D721Med (cell line): ENCODE measurements at places on chromosomes 16 and 17.

DNA sequence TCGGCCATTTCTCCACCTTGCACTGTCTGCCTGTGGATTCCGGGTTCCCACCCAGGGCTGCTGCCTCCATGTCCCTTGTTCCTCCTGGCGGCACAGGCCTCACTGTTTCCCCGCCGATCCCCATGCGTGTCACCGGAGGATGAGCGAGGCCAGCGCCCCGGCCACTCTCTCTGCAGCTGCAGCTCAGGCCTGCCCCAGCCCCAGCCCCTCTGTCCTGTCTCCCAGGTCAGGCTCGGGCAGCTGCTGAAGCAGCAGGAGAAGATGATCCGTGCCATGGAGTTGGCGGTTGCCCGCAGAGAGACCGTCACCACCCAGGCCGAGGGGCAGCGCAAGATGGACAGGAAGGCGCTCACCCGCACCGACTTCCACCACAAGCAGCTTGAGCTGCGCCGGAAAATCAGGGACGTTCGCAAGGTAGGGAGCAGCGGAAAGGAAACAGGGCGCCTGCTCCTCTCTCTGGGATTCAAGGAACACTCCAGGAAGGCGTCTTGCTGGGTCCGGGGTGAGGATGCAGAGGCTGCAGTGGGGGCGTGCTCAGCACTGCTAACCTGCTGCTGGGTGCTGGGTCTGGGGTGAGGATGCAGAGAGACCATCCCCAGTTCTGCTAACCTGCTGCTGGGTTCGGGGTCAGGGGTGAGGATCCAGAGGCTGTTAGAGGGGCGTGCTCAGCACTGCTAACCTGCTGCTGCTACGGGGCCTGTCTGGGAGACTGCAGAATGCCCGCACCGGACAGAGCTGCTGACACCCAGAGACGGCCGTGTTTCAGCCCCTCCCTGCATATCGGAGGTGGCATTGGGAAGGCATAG, 6.1 kb upstream of the GAA start:
- DNase-seq = no peak

GRCh38 chr16:50613964-50614474, 65.8 kb downstream of the NKD1 start:
- no peak for DNase-seq

DNA sequence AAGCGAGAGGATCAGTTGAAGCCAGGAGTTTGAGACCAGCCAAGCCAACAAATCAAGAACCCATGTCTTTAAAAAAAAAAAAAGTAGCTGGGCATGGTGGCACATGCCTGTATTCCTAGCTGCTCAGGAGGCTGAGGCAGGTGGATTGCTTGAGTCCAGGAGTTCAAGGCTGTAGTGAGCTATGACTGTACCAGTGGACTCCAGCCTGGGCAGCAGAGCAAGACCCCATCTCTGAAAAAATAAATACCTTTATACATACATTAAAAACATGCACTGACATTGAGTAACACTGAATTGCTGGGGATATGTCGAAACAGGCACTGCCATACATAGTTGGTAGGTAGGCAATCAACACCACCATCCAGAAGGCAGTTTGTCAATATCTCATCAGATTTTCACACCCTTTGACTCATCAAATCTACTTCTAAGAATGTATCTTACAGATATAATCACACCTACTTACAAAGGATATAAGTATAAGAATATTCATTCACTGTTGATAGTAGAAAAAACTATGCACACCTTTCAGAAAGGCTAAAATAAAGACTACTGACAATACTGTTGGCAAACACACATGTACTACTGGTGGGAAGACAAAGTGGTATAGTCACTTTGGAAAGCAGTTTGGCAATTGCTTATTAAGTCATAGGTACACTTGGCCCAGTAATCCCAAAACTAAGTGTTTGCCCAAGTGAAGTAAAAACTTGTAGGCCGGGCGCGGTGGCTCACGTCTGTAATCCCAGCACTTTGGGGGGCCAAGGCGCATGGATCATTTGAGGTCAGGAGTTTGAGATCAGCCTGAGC, 6.4 kb upstream of the CEP20 start:
- DNase-seq = no peak

DNA sequence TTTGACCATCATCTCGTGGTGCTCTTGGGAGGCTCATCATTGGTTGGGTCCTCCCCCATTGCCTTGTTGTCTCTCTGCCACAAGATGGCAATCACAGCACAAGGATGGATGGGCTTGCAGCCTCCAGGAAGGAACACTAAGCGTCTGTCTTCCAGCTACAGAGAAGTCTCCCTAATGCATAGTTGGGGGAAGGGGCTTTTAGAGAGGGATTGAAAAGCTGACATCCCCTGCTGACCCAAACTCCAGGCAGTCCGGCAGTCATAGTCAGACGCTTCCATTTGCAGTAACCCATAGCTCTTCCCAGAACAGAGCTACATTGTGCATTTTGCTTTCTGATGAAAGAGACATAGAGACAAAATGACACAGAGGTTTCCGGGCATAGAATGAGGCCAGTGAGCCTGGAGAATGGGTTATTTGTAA, 111.4 kb downstream of the UTP18 start:
- DNase-seq = peak; percentile 36

DNA sequence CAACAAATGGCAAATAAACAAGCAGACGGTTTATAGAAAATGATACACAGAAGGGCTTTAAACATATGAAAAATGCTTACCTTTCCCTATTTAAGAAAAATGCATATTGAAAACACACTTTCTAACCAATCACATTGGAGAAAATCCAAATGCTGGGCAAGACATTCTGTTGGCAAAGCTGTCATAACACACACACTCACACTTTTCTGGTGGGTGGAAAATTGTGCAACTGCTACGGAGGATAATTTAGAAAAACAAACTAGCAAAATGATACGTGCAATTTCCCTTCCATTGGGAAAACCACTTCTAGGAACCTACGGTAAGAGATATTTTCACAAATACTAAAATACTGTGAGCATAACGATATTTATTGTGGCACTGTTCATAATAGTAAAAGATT, 9.8 kb upstream of the MYH3 start:
- no peak for DNase-seq

- DNase-seq = no peak
Measured at GRCh38 chr16:50263940-50264929, 2.1 kb upstream of the ADCY7 start.

DNA sequence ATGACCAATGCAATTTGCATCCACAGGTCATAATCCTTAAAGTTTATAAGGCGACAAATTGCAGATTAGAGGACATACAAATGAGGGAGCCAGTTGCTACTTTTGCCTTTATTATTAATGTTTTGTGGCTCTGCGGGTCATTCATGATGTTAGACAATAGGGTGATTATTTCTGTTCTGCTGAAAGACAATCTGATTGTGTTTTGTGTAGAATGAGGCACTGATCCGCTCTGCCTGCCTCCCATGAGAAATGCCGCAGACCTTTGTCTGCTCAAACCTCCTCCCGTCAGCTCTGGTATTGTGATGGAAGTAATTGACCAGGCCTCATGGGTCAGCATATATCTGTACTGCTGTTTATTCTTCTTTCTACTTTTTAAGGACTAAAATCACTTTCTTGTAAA, 224.9 kb downstream of the PRKCA start:
- no peak for DNase-seq

GRCh38 chr17:66507103-66507923, 204.9 kb downstream of the PRKCA start:
- DNase-seq = no peak

DNA sequence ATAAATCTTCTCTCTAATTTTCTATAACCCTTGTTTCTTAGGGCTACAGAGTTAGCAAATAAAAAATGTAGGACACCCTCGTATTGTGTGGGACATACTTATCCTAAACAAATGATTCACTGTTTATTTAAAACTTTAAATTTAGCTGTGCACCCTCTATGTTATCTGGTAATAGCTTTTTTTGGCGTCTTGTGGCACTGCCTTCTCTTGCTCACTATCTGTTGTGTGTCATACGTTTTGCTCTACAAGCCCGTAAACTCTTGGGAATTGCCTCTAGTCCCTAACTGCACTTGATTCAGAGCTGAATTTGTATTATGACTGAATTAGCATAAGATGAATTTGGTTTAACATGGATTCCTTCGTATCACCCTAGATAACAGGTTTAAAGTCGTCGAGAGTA, 144.3 kb upstream of the MYOCD start:
- no peak for DNase-seq

DNA sequence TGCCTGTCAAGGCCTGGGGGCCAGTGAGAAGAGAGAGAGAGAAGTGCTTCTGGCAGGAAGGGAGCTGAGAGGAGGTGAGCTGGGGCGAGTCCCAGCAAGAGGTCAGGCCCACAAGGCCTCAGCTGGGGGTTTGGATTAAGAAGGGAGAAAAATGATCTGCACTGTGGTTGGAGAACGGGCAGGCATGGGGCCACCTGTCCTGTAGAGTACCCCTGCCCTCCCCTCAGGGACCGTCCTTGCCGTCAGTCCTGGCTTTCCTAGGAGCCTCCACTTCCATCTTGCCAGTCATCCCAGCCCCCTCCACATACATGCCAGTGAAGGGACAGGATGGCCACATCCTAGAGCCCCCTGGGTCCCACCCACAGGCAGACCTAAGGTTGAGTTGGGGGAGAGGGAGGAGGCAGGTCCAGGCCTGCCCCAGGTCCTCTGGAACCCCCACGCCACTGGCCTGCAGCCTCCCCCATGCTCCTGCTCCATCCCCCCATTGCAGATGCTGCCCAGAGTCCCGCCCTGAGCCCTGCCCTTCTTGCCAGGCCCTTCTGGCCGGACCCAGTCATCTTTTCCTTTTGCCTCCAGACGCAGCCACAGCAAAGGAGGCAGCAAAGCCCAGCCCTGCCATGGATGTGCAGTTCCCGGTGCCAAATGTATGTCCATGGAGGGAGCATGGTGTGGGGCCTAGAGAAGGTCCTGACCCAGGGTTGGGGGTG, 18.9 kb downstream of the KATNB1 start:
- no peak for DNase-seq

DNA sequence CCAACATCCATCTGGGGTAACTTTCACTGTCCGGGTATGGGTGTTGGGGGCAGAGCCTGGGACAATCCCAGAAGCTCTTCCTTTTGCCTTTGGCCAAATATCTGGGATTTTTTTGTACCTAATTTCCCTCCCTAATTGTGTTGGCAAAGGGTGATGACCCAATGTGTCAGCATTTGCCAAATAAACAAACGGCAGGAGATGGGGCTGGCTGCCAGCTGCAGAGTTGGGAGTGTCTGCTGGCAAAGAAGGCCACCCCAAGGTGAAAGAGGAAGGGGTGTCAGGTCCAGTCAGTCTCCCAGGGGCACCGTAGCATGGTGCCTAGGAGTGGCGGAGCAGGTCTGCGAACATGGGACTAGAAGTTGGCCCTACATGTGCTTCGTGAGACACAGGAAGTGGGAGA, 73.0 kb downstream of the SLC6A2 start:
- DNase-seq = no peak

DNA sequence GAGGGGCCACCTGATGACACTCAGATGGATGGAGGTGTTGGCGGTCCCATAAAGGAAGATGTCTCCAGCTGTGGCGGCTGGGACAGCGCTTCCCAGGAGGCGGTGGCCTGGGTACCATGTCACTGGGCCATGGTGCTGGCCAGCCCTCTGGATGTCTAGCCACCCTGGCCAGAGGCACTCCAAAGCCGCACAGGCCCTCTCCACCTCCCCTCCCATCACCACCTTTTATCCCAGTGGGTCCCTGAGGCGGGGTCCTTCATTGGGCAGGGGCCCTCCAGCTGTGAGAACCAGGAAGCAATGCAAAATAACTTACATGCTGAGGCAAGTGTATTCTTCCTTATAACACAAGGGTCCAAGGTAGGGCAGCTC, 23.1 kb downstream of the RAB11FIP4 start:
- no peak for DNase-seq

- DNase-seq = no peak
Measured at GRCh38 chr16:4090351-4090851, 25.8 kb downstream of the ADCY9 start.

DNA sequence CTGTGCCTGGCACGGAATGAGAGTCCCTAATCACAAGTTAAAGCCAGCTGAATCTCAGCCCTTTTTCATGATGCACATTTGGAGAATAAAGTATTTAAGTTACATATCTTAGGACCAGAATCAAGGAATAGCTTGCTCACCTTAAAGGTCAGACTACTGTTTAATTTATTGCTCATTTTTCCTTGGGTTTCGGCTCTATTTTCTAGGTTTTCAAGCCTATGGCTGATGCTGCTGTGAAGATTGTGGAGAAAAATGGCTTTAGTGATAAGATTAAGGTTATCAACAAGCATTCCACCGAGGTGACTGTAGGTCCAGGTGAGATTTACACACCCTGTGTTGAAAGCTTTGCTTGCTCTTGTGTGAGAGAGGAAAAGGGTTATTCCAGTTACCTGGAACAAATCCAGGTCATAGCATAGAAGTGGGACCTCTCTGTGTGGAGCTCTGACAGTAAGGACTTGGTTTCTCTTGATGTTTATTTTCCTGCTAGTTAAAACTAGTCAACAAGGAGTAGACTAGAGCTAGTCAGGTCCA, 18.1 kb downstream of the PRMT7 start:
- DNase-seq = no peak

DNA sequence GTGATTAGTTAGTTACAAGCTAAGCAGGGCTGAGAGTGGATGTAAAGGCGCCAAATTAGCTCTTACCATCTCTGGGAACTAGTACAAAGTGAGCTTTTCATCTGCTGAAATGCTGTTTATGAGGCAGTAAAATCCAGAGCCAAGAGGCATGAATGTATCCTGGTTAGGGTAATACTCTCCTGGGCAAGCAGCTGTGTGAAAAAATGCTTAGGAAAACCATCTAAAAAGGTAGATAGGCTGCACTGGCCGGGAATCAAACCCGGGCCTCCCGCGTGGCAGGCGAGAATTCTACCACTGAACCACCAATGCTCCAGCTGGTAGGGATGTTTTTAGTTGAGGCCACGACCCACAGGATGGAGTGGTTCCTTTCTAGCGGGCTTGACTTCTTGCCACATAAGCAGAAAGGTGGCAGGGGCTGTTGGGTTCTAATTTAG, 23.0 kb downstream of the VAC14 start:
- DNase-seq = no peak

DNA sequence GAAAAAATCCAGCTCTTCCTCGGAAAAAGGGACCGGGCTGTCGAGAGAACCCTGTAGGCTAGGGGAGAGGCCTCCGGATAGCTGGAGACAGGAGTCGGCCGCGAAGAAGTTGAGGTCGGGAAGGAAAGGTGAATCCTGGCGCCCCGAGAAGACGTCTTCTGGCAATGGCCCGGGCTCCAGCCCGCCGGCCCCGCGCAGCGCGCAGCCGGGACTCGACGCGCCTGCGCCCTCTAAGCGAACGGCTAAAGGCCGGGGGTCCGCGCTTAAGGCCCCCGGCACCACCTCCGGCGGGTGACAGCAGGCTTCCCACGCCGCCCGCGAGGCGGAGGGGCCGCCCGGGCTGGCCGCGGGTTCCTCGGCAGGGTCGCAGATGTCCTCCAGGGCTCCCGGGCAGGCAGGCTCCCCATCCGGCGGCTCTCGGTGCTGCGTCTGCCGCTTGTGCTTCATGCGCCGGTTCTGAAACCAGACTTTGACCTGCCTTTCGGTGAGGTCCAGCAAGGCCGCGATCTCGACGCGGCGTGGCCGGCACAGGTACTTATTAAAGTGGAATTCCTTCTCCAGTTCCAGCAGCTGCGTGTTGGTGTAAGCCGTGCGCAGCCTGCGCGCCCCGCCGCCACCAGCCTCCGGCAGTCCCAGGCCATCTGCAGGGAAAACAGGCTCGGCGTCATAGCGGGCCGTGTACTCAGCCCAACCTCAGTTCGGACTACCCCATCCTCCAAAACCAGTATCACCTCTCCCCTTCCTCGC, 1.6 kb downstream of the HOXB2 start:
- no peak for DNase-seq
